Stimulated activated CD4-positive, alpha-beta T cell treated with anti-CD3 and anti-CD28 coated beads, Interleukin-4, amount 100 ng/mL, for 1 hour (primary cell): ENCODE measurements at places on chromosomes 12 and 14.

DNA sequence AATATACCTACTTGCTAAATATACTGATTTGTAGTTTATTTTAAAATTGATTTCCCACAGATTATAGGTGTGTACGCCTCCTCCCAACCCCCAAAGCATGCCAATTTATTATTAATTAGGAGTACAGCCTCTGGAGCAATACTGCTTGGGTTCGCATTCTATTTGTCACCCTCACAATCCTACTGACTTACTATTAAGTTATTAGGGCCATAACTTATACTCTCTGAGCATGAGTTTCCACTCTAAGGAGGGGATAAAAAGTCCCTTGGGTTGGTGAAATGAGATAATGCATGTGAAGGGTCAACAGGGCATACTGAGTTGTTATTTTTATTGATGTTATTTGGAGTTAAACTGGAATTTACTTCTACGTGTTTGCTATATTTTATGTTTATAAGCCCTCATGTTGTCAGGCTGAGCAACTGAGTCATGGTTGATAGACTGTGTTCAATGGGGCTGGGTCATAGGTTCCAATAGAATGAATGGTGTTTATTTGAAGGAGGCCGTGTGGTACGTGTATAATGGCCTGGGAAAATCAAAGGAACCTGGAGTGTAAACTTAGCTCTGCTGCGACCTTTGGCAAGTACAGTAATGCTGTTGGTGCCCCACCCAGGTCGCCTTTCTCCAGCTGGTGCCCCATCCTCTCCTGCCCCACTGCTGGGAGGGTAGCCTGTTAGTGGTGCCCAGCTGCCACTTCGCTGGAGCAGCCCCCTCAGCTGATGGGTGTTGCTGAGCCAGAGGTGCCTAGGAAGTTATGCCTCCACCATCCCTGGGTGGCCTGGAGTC is 99.3 kb upstream of the PTPRB start:
- DNase-seq = no peak

DNA sequence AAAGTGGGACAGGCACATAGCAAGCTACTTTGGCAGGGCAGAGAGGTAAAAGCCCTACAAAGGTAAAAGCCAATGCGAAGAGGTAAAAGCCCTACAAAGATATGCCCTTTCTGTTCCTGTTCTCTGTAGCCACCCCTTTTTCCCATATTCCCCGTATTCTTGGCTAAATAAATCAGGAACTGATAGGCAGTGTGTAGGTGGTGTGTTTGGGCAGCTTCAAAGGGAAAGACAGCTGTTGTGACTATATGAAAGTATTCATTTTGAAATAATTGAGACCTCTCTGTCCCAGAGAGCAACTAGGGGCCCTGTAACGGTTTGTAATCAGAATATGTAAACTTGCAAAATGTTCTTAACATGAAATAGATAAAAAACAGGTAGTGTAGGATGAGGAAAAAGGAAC is 11.3 kb upstream of the SLC41A2 start:
- DNase-seq = no peak

DNA sequence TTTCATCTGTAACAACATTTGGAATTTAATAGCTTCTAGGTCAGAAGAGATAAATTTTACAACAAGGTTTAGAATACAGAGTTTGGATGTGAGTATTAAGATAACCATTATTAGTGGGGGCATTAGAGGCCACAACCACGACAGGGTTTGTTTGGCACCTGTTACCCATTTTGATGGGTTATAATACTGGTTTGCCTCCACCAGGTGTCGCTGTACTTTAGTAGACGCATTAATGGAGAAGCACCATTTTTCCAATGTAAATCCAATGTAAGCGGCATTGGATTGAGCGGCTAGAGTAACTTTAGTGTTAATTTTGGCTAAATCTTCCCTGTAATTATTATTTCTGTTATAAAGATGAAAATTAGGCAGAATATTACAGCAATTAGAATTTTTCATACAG is 136.2 kb downstream of the SLCO1B3 start:
- DNase-seq = no peak

- DNase-seq = no peak
Measured at GRCh38 chr12:112007945-112008344, 5.0 kb downstream of the TMEM116 start.

DNA sequence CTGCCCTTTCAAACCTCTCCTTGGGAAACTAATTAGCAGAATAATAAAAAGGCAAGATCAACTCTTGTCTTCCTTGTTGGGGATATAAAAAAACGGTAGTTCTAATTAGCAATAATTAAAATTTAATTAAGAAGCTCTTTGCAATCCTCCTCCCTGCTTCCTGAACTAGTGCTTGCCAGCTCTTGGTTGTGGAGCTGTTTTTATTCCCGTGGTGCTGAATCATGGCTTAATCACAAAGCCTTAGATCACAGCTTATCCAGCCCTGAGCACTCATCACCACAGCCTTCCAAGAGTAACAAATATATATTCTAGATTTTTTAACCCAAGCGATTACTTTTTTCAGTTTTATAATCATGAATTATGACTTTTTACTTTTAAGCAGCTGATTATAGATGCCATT is 63.2 kb upstream of the INSM2 start:
- DNase-seq = no peak

- no peak for DNase-seq
Measured at GRCh38 chr12:65499167-65499566, 220.7 kb downstream of the MSRB3 start.

GRCh38 chr12:13102461-13103195 is 839 bp downstream of the GSG1 start:
- DNase-seq = no peak

GRCh38 chr14:64955297-64955696 is 12.8 kb upstream of the GPX2 start:
- no peak for DNase-seq
